ENCODE measurements at places on chromosomes 7 and 10.
A peak's percentile ranks its signal among the peaks of the same experiment; 100 is the strongest.

- no peak for DNase-seq
Measured at GRCh38 chr7:21330462-21331178, 97.3 kb upstream of the SP4 start.

- peak; percentile 79 for DNase-seq
Measured at GRCh38 chr7:77538281-77539212, 1.5 kb downstream of the PTPN12 start.

- no peak for DNase-seq
Measured at GRCh38 chr10:96257944-96258343, 13.4 kb downstream of the BLNK start.

GRCh38 chr7:147013825-147014224, 897.2 kb downstream of the CNTNAP2 start:
- peak; percentile 5 for DNase-seq

DNA sequence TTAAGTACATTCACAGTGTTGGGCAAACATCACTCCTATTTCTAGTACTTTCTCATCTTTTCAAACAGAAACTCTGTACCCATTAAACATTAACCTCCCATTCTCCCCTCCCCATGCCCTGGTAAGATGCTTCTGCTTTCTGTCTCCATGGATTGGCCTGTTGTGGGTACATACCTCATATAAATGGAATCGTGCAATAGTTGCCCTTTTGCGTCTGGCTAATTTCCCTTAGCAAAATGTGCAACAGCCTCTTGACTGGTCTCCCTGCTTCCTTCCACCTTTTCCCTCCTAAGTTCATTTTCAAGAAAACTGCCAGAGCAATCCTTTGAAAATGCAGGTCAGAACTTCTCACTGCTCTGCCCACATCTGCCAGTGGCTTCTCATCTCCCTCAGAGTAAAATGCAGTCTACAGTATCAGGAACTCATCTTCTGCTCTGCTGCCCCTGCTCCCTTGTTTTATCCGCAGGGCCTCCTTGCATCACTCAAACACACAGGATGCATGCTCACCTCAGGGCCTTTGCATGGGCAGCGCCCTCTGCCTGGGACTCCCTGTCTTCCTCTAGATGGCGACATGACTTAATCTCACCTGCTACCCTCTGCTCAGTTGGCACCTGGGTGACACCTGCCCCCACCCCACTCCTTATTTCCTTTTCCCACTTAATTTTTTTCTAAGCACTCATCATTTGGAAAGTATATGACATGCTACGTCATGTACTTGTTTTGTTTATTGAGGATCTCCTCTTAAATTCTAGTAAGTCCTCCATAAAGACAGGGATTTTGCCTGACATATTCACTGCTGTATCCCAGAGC, 44.3 kb upstream of the ECHDC3 start:
- no peak for DNase-seq

- DNase-seq = peak; percentile 58
Measured at GRCh38 chr10:87505366-87506111, 846 bp downstream of the MINPP1 start.

- no peak for DNase-seq
Measured at GRCh38 chr7:43531700-43532099, 51.2 kb upstream of the STK17A start.

GRCh38 chr7:106112972-106113421, 885 bp upstream of the SYPL1 start:
- DNase-seq = no peak

GRCh38 chr10:101881036-101881774, 37.6 kb upstream of the KCNIP2 start:
- DNase-seq = no peak

- DNase-seq = no peak
Measured at GRCh38 chr7:143181349-143181748, 1.9 kb upstream of the TAS2R39 start.

DNA sequence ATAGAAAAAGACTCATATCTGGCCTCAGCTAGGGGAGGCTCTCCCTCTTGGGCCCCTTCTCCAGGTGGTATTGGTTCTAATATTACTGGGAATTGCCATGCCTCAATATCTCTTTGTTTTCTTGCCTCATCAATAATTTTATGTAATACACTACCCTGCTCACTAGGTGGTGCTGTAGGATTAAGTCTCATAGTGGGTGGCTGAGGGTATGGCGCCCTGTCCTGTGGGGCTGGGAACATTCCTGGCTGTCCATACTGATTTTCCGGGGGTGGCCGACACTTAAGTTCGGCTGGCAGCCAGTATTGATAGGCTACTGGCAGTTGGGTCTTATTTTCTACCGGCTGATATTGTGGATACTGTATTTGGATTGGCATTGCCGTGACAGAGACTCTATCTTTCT, 9.0 kb upstream of the TAS2R3 start:
- DNase-seq = peak; percentile 1

GRCh38 chr7:26167303-26167934, 15.4 kb downstream of the NFE2L3 start:
- no peak for DNase-seq

DNA sequence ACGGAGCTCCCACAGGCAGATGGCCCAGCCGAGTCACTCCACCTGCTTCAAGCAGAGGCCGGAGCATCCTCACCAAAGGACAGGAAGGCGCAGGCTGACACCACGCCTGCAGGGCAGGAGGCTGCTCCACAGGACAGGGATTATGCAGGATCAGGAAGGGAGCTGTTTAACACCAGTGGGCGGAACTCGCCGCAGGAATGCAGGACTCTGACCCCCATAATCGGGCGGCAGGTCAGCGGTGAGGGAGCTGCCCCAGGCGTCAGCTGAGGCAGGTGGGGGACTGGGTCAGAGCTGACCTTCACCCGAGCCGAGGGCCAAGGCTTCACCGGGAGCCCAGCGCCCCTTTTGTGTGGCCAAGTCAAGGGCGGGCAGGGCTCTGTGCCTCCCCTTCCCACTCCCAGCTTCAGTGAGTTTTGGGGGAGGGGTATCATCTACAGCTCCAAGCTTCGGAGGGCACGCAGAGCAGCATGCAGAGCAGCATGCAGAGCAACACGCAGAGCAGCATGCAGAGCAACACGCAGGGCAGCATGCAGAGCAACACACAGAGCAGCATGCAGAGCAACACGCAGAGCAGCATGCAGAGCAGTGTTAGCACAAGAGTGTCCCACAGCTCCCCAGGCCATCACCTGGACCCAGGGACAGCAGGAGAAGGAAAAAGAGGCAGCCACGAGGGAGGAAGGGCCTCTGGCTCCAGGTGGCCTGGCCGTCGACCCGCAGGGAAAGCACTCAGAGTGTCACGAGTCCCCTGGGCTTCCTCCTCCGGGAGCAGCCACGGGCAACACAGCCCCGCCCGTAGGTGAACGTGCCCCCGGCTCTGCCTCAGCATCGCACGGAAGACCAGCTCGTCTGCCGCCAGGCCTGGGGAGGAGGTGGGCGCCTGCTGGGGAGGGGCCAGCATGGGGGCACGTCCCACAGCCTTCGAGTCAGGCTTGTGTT, 151.7 kb upstream of the PPP2R2D start:
- peak; percentile 30 for DNase-seq

DNA sequence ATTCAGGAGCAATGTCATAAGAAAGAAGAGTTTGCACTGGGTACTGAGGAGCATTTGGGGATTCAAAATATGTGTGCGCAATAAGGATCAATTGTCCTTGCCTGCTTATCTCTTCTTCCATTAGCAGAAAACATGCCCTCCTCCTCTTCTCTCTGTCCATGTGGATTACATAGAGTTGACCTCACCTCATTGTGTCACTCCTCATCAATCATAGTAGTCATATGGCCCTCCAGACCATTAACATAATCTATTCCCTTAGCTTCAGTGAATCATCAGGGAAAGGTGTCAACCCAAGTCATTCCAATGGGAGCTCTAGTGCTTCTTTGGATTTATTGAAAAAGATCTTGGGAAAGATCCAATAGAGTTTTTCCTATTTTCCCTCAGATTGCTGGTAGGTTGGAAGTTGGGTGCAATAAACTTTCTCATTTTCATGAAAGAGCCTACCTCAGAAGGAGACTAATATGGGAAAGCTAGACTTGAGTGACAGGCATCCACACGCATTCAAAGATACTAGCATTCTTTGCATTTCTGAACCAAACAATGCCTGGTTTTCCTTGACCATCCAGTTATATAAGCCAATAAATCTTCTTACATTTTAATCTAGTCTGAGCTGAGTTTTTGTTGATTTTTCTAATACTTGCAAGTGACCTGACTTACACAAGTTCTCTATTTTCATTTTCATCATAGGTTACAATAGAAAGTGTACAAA, 71.5 kb upstream of the FAM13C start:
- DNase-seq = no peak

DNA sequence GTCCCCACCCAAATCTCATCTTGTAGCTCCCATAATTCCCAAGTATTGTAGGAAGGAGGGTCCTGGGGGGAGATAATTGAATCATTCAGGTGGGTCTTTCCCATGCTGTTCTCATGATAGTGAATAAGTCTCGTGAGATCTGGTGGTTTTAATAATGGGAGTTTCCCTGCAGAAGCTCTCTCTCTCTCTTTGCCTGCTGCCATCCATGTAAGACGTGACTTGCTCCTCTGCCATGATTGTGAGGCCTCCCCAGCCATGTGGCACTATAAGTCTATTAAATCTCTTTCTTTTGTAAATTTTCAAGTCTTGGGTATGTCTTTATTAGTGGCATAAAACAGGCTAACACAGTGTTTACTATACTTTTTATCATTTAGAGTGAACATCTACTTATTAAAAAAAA, 338.8 kb downstream of the ANKRD7 start:
- DNase-seq = no peak

DNA sequence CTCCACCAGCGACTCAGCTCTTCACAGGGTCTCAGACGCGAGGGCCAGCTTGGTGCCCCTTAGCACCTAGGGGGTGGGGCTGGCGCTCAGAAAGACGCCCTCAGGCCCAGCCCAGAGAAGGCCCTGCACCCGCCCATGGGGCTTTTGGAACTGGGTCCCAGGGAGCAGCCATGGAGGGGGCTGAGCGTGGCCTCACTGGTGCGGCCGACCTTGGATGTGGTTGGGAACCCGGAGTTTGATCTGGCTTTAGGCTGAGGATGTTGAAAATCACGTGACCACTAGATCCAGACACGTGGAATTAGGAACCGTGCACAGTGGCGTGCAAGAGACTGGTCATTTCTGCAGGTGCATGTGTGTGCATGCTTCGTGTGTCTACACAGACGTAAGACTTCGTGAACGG, 185.4 kb downstream of the DNAJB6 start:
- DNase-seq = no peak

Data from NCI-H345 (cell line).